Esophagus mucosa (tissue), 1 donor: ENCODE measurements at places on chromosomes 16 and 17. TPM values are rescaled to one million over a fixed set of nuclear protein-coding genes. Genes with fewer than 3 reads are reported as not detected.

DNA sequence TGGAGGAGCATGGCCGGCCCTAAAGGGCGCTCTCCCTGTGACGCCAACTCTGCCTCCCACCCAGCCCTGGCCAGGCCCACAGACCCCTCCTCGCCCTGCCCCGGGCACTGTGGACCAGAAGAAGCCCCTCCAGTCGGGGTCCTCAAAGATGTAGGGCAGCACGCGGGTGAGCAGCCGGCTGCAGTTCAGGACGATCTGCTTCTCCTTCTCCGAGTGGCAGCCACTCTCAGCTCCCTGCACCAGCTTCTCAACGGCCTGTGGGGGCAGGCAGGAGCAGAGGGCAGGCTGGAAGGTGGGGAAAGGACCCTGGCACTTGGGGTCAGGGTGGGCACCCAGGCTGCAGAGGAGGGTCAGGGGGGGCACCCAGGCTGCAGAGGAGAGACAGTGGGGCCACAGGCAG lies 8.9 kb downstream of the HID1 start:
- ATAC-seq: no peak

- ATAC-seq: no peak
These were observed 33.5 kb upstream of the BCO1 start for GRCh38 chr16:81204798-81205680.

- ATAC-seq: no peak
These were observed 1265.3 kb downstream of the CDH11 start for GRCh38 chr16:63856537-63856936.

GRCh38 chr16:4388271-4389021 lies 16.8 kb downstream of the VASN start:
- ATAC-seq: no peak

- ATAC-seq: no peak
These were observed 13.6 kb upstream of the GGA2 start for GRCh38 chr16:23523876-23524385.

GRCh38 chr17:9959377-9959981 lies 54.4 kb upstream of the RCVRN start:
- no peak for ATAC-seq

- ATAC-seq: no peak
These were observed 98.8 kb downstream of the WWOX start for GRCh38 chr16:78198288-78198687.

DNA sequence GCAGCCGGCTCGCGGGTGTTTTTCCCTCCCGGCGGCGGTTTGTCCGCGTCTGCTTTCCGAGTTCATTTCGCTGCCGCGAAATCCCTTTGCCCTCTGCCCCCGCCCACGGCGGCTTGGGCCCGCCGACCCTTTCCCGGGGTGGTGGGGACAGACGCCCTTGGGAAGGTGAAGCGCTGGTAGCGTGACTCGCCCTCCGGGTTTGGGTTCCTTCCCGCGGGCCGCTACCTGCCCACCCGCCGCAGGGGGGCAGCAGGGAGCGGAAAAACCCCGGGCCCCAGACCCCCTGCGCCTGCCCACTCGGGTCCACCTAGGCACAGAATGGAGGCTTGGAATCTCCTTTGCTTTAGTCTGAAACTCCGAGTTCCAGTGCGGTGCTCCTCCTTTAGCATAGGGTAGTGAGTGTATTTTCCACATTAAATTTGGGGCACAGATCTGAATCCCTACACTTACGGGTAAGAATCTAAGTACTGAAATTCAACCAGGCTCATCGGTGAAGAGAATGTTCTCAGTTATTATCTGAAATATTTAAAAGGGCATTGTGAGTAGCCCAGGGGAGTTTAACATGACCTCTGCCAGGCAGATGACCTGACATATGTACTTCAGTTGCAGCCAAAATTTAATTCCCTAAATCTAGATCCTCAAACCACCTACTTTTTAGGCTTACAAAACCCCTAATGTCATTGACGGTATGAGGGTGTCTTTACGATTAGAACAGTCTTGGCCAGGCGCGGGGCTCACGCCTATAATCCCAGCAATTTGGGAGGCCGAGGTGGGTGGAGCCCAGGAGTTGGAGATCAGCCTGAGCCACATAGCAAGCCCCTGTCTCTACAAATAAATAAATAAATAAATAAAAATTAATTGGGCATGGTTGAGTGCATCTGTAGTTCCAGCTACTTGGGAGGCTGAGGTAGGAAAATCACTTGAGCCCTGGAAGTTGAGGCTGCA lies 1.0 kb downstream of the NME2 start:
- ATAC-seq: peak; percentile 41

- ATAC-seq: peak; percentile 28
These were observed 34.3 kb downstream of the RAB11FIP3 start for GRCh38 chr16:459761-460160.

TERB1 gene
- total RNA-seq: 0.08 TPM

ATP5PD gene
- 314 TPM for total RNA-seq
